ENCODE measurements at places on chromosomes 2 and 18.

GRCh38 chr2:222861411-222862105 is 722 bp downstream of the ACSL3 start:
- DNase-seq: peak; percentile 66

- DNase-seq: no peak
These were observed 106.2 kb upstream of the ZFP36L2 start for GRCh38 chr2:43332653-43333052.

DNA sequence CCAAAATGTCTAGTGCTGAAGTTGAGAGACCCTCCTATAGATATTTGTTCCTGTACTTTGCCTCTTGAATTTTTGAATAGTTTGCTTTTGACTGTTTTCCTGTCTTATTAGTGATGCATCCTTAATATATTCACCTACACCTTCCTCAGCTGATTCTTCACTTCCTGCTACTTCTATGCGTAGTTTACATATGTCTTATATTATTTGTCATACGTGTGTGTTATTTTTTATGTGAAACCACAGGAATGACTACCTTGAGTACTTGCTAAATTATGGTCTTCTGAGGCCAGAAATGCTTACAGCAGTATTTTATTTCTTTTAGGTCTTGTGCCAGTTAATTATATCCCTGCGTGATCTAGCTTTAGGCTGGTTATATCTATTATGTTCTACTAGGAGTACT is 9.9 kb downstream of the UBE2E3 start:
- DNase-seq: no peak

DNA sequence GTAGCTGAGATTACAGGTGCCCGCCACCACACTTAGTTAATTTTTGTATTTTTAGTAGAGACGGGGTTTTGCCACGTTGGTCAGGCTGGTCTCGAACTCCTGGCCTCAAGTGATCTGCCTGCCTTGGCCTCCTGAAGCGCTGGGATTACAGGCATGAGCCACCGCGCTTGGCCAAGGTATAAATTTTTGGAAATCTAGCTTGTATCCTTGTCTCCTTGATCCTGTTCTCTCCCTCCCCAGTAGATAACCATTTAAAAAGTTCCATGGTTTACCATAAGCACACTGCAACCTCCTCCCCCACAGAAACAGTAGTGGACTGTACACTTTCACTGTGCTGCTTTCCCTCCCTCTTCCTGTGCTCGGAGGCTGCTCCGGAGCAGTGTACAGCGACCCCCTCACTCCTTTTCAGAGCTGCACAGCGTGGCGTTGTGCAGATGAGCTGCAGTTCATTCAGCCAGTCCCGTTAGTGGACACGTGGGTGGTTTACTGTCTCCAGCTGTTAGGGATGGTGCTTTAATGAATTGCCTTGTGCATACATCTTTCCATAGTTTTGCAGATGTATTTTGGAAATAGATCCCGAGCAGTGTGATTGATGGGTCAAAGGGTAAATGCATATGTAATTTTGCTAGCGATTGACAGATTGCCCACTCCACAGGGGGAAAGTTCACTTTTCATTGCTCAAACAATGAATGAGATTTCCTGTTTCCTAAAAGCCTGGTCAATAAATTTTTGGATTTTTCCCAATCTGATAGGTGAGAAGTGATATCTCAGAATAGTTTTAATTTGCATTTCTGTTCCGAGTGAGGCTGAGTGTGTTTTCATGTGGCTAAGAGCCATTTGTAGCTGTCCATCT is 14.8 kb downstream of the ASB1 start:
- no peak for DNase-seq

- peak; percentile 85 for DNase-seq
These were observed 22.3 kb downstream of the KLF7 start for GRCh38 chr2:207143215-207144172.

DNA sequence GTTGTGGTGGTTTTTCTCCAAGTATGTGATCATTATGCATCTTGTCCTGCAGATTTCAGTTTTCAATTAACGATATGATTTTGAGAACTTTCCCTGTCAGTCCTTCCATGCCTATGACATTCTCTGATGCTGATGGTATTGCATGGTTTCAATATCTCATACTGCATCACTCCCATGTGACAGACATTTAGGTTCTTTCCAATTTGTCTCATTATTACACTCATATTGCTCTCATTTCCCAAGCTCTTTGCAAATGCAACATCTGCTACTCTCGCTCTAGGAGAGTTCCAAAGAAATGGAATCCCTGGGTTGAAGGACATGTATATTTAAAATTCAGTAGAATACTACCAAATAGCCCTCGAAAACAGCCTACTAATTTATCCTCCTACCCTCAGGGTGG is 125.5 kb downstream of the MARCHF4 start:
- DNase-seq: no peak

GRCh38 chr2:30527859-30528258 is 80.8 kb downstream of the LCLAT1 start:
- DNase-seq: no peak

DNA sequence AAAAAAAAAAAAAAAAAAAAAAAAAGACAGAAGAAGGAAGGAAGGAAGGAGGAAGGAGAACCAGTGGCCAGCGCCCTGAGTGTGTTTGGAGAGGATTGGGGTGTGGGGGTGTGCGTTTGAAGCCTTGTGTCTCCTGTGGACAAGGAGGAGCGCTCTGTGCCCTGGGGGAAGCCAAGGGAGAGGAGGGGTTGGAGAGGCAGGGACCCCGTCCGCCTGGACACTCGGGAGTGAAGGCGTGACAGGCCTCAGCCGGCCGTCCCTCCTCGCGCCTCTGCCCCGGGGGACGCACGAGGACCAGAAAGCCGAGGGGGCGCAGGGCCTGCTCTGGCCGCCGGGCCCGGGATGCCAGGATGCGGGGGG is 44.9 kb downstream of the SERTAD2 start:
- DNase-seq: no peak

DNA sequence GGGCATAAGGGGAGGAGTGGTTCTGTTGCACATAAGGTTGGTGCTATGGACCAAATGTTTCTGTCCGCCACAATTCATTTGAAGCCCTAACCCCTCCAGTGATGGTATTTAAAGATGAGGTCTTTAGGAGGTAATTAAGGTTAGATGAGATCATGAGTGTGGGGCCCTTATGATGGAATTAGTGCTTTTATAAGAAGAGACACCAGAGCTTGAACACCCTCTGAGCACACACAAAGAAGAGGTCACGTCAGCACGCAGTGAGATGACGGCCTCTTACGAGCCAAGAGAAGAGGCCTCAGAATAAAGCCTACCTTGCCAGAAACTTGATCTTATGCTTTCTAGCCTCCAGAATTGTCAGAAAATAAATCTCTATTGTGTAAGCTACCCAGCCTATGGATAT is 386.4 kb upstream of the CYRIA start:
- no peak for DNase-seq

GRCh38 chr2:83143946-83144345 is 1315.1 kb downstream of the SUCLG1 start:
- no peak for DNase-seq

DNA sequence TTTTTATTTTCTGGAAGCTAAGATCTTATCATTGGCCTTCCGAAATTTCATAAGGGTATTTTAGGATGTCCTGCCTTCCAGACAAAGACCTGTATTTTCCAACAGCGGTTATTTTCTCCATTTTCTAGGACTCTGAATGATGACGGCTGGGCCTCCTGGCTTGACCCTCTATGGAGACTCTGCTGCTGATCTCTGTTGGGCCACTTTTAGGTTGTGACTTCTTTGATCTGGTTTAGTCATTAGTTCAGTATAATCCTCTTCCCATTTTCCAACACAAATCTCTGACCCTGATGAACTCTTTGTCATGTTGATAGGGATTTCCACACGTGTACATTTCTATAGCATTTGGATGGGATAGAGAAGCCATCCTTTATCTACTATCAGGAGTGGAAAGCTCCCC is 93.7 kb downstream of the HS1BP3 start:
- DNase-seq: no peak

GRCh38 chr2:106642679-106643078 is 155.5 kb downstream of the CD8B2 start:
- DNase-seq: no peak

GRCh38 chr2:66334237-66335029 is 100.5 kb upstream of the MEIS1 start:
- DNase-seq: no peak

DNA sequence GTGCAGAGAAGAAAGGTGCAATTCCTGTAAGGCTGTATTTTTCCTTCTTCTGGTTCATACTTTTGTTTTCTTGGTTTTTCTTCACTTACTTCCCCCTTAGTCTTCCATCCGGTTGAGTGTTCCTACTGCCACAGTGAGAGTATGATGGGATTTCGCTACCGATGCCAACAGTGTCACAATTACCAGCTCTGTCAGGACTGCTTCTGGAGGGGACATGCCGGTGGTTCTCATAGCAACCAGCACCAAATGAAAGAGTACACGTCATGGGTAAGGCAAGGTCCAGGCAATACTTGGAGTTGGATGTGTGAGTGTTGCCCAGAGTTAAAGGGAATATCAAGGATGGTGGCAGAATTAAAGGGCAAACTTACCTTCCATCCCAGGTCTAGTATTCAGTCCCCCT is 108.0 kb downstream of the DTNA start:
- DNase-seq: no peak

- DNase-seq: no peak
These were observed 91.5 kb downstream of the ALK start for GRCh38 chr2:29829841-29830240.

GRCh38 chr2:150507071-150507470 is 19.6 kb upstream of the RND3 start:
- DNase-seq: no peak

- no peak for DNase-seq
These were observed 212.6 kb upstream of the SP5 start for GRCh38 chr2:170502361-170503130.

- no peak for DNase-seq
These were observed 52.7 kb downstream of the RBMS1 start for GRCh38 chr2:160440888-160441287.

GRCh38 chr2:238169708-238170251 is 11.0 kb downstream of the ERFE start:
- DNase-seq: no peak

DNA sequence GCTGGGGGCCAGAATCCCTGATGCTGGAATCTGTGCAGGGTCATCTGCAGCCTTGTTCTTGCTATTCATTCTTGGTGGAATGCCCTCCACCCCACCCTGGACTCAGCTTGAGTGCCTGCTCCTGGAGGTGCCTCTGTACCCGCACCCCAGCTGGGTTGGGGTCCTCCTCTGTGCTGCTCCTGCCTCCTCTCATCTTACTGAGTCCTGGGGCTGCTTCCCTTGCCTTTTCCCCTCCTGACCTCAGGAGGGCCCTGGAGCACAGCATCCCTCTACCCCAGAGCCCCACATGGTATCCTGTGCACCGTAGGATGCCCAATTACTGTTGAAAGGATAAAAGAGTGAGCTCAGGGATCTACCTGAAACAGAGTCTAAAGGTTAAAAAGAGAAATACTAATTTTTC is 81.6 kb downstream of the CIB4 start:
- no peak for DNase-seq

GRCh38 chr2:143815082-143815481 is 685.9 kb downstream of the ARHGAP15 start:
- no peak for DNase-seq

DNA sequence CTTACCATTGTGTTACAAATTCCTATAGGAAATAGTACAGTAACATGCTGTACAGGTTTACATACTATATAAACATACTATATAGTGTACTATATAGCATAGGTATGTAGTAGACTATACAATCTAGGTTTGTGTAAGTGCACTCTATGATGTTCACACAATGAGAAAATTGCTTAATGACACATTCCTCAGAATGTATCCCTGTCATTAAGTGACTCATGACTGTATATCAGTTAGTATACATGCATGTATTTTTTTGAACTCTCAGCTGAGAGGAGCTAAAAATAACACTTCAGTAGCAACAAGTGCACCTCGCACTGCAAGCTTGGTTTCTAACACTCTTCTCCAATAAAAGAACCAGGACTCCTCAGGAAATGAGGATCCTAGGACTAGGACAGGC is 19.5 kb upstream of the ASXL3 start:
- no peak for DNase-seq

GRCh38 chr2:105371810-105372209 is 27.0 kb downstream of the FHL2 start:
- DNase-seq: no peak

- DNase-seq: no peak
These were observed 137.6 kb downstream of the CERS6 start for GRCh38 chr2:168593713-168594112.

- DNase-seq: no peak
These were observed 132.7 kb upstream of the MEX3C start for GRCh38 chr18:51330148-51330547.

DNA sequence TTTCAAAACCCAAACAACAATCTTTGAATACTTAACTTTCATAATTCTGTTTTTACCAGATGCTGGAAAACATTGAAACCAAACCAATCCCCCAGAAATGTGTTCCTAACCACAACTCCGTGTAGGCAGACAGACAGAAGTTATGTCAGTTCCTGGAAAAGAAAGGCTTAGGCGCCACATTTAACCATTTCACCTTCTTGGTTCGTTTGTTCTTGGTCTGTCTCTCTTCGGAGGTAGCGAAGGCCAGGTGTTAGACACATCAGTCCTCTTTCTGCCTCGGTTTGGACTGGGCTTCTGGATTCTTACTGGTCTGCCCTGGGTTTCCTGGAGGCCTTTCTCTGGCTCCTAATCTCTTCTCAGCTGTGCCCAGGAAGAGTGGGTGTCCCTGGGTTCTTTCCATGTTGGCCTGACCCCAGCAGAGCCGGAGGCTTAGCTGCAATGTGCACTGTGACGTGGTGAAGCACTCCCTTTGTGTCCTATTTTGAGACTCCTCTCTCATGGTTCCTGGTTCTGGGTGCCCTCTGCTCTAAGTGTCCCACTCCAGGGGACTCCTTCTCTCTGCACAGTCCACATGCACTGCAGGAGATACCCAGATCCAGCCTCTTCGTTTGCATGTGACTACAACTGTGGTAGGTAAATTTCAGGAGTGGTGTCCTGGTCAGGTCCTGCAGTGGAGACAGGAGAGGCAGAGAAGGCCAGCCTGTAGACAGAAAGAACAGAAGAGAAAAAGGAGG is 23.1 kb upstream of the RAB31 start:
- no peak for DNase-seq

GRCh38 chr2:146143971-146144370 is 1624.1 kb upstream of the ZEB2 start:
- no peak for DNase-seq

- peak; percentile 68 for DNase-seq
These were observed at the start of gene FAM237A for GRCh38 chr2:206642075-206643025. FAM237A (plus strand) TSS chr2:206642487; CDS start chr2:206644237, 1,750 bp downstream.
